G401 (cell line): ENCODE measurements at places on chromosomes 6 and 20. TPM values are rescaled to one million over a fixed set of nuclear protein-coding genes. Genes with fewer than 3 reads are reported as not detected.

PPIL6 gene
- total RNA-seq: 2.8 and 4.2 TPM in 2 replicates

CNPY3 gene
- total RNA-seq: 47.5 and 52.5 TPM in 2 replicates

YIPF3 gene
- 49.4 and 92.9 TPM in 2 replicates for total RNA-seq

LPA gene
- total RNA-seq: not detected in 2 replicates

OXT gene
- total RNA-seq: not detected in 2 replicates

PREX1 gene
- total RNA-seq: 6.1 and 8.9 TPM in 2 replicates

GHRH gene
- not detected in 2 replicates for total RNA-seq

RSPH9 gene
- 0.92 and 1.6 TPM in 2 replicates for total RNA-seq

ZNF311 gene
- not detected in 2 replicates for total RNA-seq

WFDC10B gene
- total RNA-seq: not detected in 2 replicates

SLC4A11 gene
- 0.17 and 1.4 TPM in 2 replicates for total RNA-seq

GRM4 gene
- 4.9 and 6.5 TPM in 2 replicates for total RNA-seq

SAMD5 gene
- total RNA-seq: under 0.01 TPM in 1 of 2 replicates, not detected in the other

ADGRF4 gene
- not detected in 2 replicates for total RNA-seq

SALL4 gene
- 48.8 and 55.8 TPM in 2 replicates for total RNA-seq

CGA gene
- total RNA-seq: not detected in 2 replicates

MCCD1 gene
- total RNA-seq: 2.1 TPM in 1 of 2 replicates, not detected in the other

F13A1 gene
- total RNA-seq: not detected in 2 replicates

VTA1 gene
- total RNA-seq: 56.2 and 71.1 TPM in 2 replicates

SNRPB2 gene
- total RNA-seq: 82.2 and 105 TPM in 2 replicates

UBE2J1 gene
- total RNA-seq: 43.8 and 60.2 TPM in 2 replicates

SIRPA gene
- total RNA-seq: 14.7 and 16.7 TPM in 2 replicates

MRPS10 gene
- 50.7 and 57.7 TPM in 2 replicates for total RNA-seq

OTOR gene
- total RNA-seq: not detected in 2 replicates

ELOVL2 gene
- 4.6 and 6.6 TPM in 2 replicates for total RNA-seq

SRMS gene
- total RNA-seq: not detected in 2 replicates

C2 gene
- total RNA-seq: 0.98 and 3.7 TPM in 2 replicates

LAMA5 gene
- total RNA-seq: 21.6 and 28.3 TPM in 2 replicates

MAVS gene
- total RNA-seq: 14.1 and 16.3 TPM in 2 replicates

PPP1R3G gene
- 0.25 and 0.58 TPM in 2 replicates for total RNA-seq

SLPI gene
- not detected in 2 replicates for total RNA-seq

ASIP gene
- not detected in 2 replicates for total RNA-seq

ZBTB9 gene
- 20.0 and 25.1 TPM in 2 replicates for total RNA-seq

C20orf204 gene
- 0.81 and 1.8 TPM in 2 replicates for total RNA-seq

LY86 gene
- total RNA-seq: not detected in 2 replicates

RAET1E gene
- not detected in 2 replicates for total RNA-seq

SNAI1 gene
- 2.9 and 7.5 TPM in 2 replicates for total RNA-seq

PRR18 gene
- total RNA-seq: not detected in 2 replicates

DOK5 gene
- total RNA-seq: 0.68 TPM in 1 of 2 replicates, not detected in the other

FAM162B gene
- not detected in 2 replicates for total RNA-seq

SFT2D1 gene
- 28.1 and 32.6 TPM in 2 replicates for total RNA-seq

IL20RA gene
- total RNA-seq: not detected in 2 replicates

FAXC gene
- 0.71 and 2.3 TPM in 2 replicates for total RNA-seq

C20orf202 gene
- not detected in 2 replicates for total RNA-seq

RNF39 gene
- total RNA-seq: not detected in 2 replicates

ANKEF1 gene
- 1.2 and 1.4 TPM in 2 replicates for total RNA-seq

MDFI gene
- 0.18 TPM in 1 of 2 replicates, not detected in the other for total RNA-seq

DPPA5 gene
- total RNA-seq: not detected in 2 replicates

EMILIN3 gene
- 0.71 TPM in 1 of 2 replicates, not detected in the other for total RNA-seq

CAGE1 gene
- 0.47 TPM in 1 of 2 replicates, not detected in the other for total RNA-seq

ULBP1 gene
- total RNA-seq: not detected in 2 replicates

CLVS2 gene
- not detected in 2 replicates for total RNA-seq

BPIFB4 gene
- not detected in 2 replicates for total RNA-seq

RIPK1 gene
- 18.8 and 19.0 TPM in 2 replicates for total RNA-seq

NFATC2 gene
- 0.12 and 0.95 TPM in 2 replicates for total RNA-seq

CDH26 gene
- total RNA-seq: not detected in 2 replicates

ANKRD66 gene
- total RNA-seq: not detected in 2 replicates

RHAG gene
- total RNA-seq: not detected in 2 replicates
